Activated CD4-positive, alpha-beta T cell treated with anti-CD3 and anti-CD28 coated beads, Interleukin-2, Interleukin-6, amounts not matched to agents 100 ng/mL and 50 ng/mL, durations not matched to agents 16 hours and 8 hours (primary cell): ENCODE measurements at places on chromosomes 6 and 20.

GRCh38 chr20:29448806-29449470 lies 1808.5 kb upstream of the DEFB115 start:
- DNase-seq = no peak

DNA sequence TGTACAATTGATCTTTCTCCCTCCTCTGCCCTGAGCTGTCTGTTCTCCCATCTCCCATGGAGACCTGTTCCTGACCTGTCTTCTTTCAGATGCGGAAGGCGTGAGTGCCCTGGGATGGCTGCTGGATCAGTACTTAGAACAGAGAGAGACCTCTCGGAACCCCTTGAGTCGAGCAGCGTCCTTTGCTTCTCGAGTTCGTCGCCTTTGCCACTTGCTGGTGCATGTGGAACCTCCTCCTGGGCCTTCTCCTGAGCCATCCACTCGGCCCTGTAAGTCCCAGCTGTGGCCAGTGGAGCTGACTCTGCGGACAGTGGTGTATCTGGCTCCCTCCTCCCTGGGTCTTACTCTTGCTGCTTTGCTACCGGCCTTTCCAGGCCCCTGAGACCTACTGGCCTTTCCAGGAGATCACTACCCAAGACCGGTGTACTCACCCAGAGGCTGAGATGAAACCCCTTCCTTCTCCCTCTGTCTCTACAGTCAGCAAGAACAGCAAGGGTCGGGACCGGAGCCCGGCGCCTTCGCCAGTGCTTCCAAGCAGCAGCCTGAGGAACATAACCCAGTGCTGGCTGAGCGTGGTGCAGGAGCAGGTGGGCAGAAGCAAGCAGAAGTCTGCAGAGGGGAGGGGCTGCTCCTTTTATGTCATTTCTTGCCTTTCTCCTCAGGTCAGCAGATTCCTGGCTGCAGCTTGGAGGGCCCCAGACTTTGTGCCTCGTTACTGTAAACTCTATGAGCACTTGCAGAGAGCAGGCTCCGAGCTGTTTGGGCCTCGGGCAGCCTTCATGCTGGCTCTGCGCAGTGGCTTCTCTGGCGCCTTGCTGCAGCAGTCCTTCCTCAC lies 22.5 kb downstream of the CUL9 start:
- DNase-seq = no peak

DNA sequence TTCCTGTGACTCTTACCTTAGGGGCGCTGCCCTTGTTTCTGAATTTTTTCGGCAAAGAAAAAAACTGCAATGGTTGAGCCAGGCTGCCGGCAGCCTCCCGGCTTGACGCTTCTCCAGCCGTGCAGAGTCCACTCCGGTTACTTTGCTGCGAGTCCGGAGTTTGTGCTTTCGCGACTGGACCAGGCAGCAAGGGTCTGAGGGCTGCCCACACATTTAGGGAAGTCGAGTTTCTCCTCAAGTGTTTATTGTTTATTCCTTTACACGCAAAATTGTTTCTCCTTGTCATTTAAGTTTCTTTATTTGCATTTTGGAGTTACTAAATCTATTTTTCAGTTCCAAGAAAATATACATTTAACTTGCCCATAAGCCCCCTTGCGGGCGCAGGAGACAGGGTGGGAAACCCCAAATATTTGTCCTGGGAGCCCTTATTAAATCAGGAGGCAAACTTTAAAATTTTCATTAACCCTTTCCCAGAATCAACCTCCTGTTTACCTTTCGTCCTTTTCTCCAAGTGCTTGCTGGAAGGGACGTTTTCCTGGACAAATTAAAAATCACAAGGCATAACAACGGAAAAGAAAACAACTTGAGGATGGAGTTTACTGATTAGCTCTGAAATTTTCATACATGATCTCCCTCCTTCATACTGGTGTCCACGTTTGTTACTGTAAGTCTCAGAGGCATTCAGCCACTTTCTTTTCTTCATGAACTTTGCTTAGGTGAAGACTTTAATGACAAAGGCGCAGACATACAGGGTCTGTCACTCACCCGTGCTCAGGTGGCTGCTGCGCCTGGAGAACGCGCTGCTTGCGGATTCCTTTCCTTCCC lies 1.7 kb upstream of the PDE10A start:
- no peak for DNase-seq

GRCh38 chr20:61480158-61480825 lies 228.2 kb downstream of the CDH4 start:
- DNase-seq = no peak

GRCh38 chr20:60313614-60314013 lies 355.4 kb downstream of the CDH26 start:
- DNase-seq = no peak

DNA sequence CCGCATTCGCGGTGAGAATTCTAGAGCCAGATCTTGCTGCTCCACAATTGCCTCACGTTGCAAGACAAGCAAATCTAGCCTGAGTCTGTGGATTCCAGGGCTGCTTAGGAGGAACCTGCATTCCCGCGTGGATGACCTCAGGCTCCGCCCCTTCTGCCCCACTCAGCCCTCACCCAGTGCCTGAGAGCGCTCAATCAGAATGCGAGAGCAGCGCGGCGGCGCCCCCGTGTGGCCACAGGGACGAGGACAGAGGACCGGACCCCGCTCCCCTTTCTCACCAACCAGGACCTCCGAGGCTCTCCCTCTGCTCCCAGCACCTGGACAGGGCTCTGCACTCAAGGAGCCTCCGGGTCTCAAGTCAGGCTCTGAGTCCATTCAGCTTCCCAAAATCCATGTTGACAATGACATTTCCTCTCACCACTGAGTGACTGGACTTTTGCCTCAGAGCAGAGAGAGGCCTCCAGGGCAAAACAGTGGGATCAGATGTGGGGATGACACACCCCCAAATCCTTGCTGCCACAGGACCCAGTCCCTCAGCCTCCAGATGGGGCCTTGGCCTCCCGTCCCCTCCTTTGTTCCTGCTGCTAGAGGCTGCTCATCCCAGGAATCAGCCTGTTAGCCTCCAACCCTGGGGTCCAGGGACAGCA lies 52.0 kb downstream of the RPP21 start:
- DNase-seq = peak; percentile 89

DNA sequence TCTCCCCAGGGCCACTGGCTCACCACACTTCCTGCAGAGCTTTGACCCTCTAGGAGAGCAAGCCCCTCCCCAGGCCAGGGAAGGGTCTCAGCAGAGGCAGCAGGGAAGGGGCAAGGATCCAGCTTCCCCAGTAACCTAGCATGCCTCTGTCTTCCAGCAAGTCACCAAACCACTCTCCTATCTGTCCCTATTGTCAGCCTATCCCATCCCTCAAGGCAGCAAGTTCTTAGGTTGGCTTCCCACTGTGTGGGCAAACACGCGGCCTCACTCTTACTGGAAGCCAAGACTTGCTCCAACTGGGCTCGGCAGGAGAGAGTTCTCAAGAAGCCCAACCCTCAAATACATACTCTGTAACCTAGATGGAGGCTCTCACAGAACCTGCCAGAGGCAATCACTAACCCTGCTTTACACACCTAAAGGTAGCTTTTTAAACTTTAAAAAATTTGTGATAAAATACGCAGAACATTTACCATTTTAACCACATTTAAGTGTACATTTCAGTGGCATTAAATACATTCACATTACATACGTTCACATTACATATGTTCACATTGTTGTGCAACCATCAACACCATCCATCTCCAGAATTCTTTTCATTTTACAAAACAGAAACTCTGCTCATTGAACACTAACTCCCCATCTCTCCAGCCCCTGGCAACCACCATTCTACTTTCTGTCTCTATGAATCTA lies 58.5 kb downstream of the MRPL14 start:
- no peak for DNase-seq

- DNase-seq = no peak
These were observed 85.8 kb downstream of the YTHDF1 start for GRCh38 chr20:63129991-63130657.

DNA sequence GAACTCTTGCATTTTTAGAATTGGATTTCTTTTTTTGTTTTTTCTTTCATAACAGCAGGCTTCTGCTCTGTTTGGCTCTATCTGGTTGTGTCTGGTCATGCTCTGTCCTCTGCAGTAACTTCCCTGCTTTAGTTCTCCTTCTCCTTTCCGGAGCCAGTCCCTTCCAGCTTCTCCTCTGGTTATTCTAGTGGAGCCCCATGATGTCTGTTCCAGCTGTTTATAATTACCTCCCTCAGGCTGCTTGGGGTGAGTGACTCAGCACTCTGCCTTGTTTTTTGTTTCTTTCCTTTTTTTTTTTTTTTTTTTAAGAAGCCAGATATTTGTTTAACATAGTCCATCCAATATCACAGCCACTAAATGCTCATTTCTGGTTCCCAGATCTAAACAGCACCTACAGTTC lies 409.6 kb downstream of the MAFB start:
- DNase-seq = no peak

- DNase-seq = no peak
These were observed 171.5 kb downstream of the LY86 start for GRCh38 chr6:6760002-6760401.
